ENCODE measurements at places on chromosomes 11 and 22. TPM values are rescaled to one million over a fixed set of nuclear protein-coding genes. Genes with fewer than 3 reads are reported as not detected.

RAB3IL1 gene
- 20.3 TPM for total RNA-seq

DNA sequence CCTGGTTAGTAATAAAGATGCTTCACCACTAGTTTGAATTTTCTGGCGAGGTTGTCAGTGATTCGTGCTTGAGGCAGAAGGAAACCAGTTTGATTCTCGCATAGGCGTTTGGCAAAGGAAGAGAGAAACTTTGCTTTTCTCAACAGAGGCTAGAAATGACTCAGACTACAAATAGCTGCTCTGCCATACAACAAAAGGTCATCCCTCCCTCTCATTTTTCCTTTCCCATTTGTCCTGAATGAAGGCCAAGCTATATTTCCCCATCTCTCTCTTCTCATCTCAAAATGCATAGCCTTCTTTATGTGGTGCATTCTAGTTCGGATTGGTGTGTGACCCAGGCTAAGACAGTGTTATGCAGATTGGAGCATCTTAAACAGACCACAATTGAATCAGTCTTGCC lies 741.4 kb downstream of the NTM start:
- no peak for DNase-seq

DNA sequence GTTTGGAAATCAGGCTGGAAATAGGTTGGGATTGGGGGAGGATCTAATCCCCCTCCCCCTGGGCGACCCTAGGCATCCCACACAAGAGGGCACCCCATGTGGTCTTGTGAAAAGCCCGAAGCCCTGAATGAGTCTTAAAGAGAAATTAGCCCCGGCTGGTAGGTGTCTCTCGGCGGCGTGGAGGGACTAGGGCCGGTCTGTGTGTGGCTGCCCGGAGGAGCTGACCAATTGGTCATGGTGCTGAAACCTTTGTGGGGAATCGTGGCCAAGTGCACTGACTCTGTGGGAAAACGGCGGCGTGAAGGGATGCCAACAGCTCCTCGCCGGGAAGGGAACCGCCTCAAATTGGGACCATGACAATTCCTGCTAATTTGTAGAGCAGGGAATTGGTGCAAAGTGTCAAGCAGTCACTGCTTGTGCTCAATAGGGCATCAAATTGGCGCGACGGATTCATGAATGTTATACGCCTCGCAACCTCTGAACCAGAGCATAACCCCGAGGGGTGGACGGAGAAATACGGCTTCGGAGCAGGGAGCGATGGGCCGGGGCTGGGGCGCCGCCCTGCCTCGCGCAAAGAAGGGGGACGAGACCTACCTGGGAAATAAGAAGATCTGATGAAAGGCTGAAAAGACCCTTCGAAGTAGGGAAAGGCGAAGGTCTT lies 1.5 kb downstream of the DBX1 start:
- peak; percentile 92 for DNase-seq

WNT11 gene
- total RNA-seq = under 0.01 TPM

- peak; percentile 91 for DNase-seq
These were observed 878 bp downstream of the RRAS2 start for GRCh38 chr11:14357881-14358728.

GDPD4 gene
- total RNA-seq = not detected

GRCh38 chr22:45103756-45104155 lies 60.0 kb upstream of the NUP50 start:
- peak; percentile 74 for DNase-seq

DNA sequence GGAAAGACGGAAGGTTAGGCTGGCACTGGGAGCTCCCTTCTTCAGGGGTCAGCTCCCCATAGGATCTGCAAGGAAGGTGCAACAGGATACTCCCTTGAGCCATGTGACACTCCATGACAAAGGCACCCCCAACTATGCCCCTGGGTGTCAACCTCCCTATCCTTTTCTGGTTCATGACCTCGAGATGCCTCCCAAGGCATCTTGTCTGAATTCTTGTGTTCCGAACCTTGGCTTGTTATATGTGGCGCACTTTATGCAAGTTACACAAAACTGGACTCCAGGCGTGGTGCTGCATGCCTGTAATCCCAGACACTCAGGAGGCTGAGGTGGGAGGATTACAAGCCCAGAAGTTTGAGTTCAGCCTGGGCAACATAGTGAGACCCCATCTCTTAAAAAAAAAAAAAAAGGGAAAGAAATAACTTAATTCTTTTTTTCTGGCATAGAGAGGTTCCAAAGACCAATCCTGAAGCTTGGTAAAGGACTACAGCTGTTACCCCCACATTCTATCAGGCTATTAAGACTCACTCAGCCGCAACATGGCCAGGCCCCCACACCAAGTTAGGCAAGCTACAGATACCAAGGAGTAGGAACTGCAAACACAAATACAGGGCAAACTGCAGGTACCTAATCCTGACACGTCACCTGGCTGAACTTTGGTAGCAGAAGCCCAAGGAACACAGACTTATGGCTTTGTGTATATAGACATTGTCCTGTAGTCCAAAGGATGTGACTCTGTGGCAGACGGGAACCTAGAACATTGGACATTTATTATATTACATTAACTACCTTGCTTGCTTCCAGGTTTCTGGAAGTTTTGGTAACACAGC lies 1.4 kb downstream of the C11orf24 start:
- DNase-seq = no peak

- DNase-seq = no peak
These were observed 11.4 kb downstream of the TRAF6 start for GRCh38 chr11:36498721-36499120.

SORL1 gene
- 0.36 TPM for total RNA-seq

GRCh38 chr11:102940714-102941588 lies 14.6 kb downstream of the MMP13 start:
- peak; percentile 34 for DNase-seq

- DNase-seq = no peak
These were observed 164.6 kb downstream of the MN1 start for GRCh38 chr22:27636716-27637508.

- peak; percentile 62 for DNase-seq
These were observed 133.4 kb downstream of the CCDC34 start for GRCh38 chr11:27229511-27230191.

DNA sequence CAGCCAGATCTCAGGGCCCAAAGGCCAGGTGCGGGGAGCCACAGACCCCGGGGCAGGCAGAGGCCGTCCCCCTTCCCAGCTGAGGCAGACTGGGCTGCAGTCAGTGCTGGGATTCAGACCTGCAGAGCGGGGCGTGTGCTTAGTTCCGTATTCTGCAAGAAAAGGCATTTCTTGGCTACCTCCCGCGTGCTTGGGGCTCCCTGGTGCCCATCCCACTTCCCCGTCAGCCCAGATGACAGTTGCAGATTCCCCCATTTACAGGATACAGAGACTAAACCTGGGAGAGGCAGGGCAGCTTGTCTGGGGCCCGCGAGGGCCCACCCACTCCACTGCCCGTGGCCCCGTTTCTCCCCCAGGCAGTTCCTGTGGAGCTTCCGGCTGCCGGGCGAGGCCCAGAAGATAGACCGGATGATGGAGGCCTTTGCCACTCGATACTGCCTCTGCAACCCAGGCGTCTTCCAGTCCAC lies 18.3 kb downstream of the CYTH4 start:
- DNase-seq = no peak

DNA sequence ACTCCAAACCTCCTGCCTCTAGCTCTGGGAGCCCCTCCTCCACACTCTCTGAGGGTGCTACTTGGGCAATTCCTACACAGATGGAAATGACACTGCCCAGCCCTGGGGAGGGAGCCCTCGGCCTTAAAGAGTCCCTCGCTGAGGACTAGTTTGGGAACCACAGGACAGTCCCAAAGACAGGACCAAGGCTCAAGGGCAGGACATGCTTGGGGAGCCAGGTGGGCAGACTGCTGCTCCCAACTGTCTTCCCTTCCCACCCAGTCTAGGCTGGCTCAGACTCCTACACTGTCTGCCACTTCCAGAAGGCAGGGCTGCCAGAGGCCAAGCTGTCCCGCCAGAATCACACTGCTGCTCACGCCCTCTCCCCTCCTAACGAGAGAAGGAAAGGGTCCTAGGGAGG lies 9.8 kb downstream of the ARRB1 start:
- DNase-seq = peak; percentile 29

TMPRSS5 gene
- total RNA-seq = 0.36 TPM

DNA sequence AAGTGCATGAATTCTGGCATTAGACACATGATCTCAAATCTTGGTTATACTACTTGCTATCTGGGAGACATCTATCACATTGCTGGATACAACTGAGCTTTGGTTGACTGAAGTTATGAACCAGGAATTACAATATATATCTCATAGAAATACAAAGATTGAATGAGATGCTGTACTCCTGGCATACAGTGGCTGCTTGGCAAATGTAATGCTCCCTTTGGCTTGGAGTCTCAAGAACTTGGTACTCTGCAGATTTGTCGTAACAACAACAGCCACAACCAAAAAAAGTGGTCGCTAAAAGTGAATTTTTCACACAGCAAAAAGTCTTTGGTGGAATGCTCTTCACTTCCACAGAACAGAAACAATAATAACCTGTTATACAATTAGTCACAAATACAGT lies 1082.6 kb downstream of the DLG2 start:
- DNase-seq = no peak

TRIM49B gene
- total RNA-seq = not detected

PTPRCAP gene
- total RNA-seq = 0.36 TPM

CEP126 gene
- 4.1 TPM for total RNA-seq

DNA sequence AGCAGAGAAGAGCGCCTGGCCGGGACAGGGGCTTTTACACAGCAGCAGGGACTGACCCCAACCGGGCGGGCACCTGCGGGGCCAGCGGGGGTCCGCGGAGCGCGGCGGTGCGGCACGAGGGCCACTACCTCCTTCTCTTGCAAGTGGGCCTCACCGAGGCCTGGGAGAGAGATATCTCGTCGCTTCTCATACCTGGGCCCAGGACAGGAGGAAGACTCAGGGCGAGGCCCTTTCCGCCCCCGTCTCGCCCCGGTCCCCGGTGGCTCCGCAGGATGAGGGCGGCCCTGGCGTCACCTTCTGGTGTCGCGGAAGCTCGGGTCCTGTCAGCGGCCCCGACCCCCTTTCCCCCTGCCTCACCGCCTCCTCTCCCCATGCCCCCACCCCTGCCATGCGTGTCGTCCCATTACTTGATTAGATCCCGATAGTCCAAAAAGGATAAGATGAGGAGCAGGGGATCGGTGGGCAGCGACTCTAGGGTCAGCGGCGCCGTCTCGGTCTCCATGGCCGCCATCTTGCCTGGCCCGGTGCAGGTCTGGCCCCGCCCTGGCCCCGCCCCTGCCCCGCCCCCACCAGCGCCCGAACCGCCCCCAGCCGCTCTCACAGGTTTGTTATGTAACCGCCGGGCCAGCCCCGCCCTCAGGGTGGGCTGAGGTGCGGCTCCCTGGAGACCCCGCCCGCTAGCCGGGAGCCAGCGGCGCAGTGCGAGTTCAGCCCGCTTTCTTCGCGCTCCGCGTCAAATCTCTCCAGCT lies at the start of gene FBXO3:
TSS of gene FBXO3 (minus strand) at position 534 of the 749 bp plus-strand sequence. CDS start at position 511, 23 bp downstream.
- DNase-seq = peak; percentile 97

PLEKHA7 gene
- 1.1 TPM for total RNA-seq

DNA sequence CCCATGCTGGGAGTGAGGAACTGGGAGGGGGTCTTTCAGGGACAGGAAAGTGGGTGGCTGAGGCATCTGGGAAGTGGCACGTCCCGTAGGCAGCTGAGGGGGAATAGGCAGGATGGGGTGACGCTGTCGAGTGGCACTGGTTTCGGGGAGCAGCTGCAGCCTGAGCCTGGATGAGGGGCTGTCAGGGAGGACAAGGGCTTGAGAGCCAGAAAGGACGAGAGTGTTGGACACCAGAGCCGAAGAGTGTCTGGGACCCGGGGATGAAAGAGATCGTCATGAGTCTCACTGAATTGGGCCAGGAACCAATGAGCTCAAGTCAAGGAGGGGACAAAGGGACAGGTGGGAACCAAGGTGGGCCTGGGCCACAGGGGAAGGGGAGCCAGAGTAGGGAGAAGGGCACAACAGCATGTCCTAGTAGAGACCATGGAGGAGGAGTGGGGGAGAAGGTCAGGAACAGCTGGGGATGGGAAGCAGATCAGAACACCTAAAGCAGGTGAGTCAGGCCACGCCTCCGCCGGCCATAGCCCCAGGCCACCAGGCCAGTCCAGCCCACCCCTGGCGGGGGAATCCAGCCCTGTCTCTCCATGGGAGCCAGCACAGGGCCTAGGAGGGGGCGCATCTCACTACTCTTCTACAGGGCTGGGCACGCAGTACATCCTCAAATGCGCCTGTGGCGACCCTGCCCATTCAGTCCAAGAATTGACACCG lies 4.2 kb downstream of the RAB3IL1 start:
- peak; percentile 82 for DNase-seq

DNA sequence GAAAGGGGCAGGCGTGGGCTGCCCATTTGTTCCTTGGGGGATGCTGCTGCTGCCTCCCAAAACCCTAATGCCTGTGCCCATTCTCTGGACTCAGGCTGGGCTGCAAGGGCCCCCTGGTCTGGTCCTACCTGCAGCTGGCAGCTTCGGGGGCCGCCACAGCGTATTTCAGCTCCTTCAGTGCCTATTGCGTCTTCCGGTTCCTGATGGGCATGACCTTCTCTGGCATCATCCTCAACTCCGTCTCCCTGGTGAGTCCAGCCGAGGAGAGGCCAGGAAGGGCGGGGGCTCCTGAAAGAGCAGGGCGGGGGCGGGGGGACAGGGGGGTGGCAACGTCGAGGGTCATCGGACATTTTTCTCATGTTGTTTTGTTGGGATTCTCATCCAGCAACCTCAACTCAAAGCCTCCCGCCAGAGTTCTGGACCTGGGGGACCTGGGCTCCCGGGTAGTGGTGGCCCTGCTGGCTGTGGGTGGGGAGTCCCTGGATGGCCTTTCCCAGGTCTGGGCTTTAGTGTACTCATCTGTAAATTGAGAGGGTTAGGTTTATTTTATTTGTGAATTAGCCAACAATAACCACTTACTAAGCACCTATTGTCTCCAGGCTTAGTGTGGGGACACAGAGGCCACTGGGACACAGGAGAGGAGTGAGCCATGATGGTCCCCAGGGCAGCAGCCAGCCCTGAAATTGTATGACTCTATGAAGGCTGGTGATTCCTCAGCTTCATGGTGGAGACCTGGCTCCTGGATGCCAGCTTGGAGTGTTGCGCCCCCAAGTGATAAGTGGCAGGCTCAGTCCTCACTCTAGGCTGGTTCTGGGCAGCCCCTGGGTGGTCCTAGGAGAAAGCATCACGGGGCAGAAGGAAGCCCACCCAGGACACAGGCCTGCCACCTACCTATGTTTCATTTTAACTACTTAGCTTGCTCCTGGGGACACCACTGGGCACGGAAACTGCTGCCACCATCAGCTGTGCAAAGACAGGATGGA lies 36.0 kb downstream of the CAPN1 start:
- DNase-seq = peak; percentile 41

GRCh38 chr11:47924184-47924691 lies 56.1 kb upstream of the PTPRJ start:
- peak; percentile 92 for DNase-seq

DNA sequence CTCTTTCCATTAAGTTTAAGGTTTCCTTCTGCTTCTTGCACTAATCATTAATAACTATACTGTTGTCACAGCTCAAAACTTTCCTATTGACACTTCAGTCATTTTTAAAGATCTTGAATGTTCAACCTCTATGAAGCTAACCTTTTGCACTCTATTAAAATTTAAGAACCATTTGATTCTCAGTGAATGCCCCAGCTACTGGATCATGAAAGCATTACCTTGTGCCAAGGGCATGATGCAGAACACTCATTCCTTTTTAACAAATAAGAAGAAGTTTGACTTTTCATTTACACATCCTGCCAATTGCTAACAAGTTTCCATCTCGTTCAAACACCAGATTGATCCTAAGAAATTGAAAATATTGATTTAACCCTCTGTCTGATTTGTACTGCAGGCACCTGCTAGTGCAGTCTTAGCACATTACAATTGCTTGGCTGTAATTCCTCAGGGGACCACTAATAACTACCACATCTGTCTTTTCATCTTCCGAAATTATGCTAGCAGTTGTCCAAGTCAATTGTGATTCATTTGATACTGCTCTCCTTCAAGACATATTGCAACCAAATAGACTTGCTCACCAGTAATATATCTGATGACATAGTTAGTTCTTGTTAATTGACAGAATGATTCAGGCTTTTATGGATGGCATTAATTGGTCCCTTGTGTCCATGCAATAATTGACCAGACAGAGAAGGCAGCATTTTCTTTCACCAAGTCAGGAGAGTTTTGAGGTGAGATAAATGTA lies 158.4 kb downstream of the TEAD1 start:
- DNase-seq = no peak
